ENCODE measurements at places on chromosomes 2 and 18.

DNA sequence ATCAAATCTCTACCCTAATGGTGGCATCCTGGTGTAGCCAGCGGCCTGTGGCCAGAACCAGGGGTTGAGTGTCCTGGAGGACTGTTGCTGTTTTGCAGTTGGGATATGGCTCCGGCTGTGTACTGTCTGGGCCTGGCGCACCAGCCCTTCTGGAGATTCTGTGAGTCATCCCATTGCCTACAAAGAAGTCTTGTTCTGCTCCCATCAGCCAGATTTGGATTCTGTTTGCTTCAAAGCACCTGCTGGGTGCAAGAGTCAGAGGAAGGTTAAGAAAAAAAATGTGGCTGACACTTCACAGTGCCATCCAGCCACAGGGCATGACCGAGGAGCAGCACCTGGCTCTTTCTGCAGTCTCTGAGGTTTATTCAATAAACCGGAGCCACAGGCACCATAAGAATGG lies 41.0 kb upstream of the ASAP2 start:
- DNase-seq: no peak

DNA sequence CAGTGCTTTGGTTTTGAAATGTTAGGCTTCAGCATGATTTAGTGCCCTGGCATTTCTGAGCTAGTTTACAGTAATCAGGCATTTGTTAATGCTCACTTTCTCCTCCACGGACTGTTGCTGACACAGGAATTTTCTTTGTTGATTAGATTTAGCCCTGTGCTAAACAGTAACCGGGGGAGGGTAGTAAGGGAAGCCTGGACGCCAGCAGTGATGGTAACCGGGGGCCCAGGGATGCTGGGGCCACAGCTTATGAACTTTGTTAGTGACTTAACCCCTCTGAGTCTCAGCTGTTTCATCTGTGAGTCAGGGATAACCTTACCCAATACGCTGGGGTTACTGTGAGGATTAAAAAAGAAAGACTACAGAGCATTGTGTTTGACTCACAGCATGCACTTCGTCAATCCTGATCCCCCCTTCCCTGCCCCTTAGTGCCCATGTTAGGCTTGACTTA lies 33.5 kb downstream of the KLHL29 start:
- no peak for DNase-seq

DNA sequence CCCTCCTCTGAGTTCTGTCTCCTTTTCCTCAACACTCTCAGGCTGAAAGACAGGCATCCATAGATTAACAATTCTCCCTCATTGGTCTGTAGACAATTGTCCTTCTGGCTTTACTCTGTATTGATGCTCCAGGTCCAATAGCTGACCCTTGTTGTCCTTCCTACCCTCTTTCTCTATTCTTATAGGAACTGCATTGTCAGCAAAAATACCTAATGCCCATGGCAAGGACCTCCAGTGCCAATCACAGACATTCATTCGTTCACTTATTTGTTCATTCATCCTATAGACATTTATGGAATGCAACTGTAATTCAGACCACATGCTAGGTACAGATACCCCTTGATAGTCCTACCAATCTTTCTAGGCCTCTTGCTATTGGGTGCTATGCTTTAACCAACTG lies 69.8 kb upstream of the DTNA start:
- no peak for DNase-seq

- no peak for DNase-seq
Measured at GRCh38 chr2:45912109-45912508, 260.6 kb downstream of the PRKCE start.

DNA sequence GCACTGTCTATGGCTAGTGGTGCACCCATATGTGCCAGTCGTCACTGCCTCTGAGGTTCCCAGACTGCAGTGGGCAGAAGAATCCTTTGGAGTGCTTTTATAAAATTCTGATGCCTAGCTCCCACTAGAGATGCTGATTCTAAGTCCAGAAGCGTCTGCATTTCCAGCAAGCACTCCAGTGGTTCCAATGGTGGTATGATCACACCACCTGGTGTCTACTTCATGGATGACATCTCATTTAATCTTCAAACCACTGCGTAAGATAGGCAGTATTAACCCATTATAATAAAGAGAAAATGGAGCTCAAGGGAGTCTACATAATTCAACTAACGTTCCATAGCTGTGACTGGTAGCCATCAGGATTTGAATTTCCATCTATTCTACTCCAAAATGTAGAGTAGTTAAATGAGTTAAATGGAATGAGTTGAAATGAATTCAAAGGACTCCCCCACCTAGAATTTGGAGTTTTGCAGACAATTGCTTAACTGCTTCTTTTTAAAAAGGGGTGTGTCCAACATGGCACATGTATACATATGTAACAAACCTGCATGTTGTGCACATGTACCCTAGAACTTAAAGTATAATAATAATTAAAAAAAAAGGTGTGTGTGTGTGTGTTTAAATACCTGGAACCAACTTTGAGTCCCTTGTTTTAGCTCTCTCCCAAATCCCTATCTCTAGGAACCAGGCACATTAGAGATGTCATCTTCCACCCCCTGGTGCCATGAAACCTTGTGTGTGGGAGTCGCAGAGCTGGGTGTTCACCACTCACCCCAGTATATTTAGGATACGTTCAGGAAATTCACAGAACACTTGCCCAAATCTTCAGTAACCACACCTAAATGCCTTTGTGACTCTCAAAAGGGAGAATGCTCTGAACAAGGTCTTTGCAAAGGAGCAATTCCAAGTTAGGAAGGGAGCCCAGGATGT lies 14.1 kb downstream of the LAMA3 start:
- DNase-seq: peak; percentile 72

GRCh38 chr2:134449157-134449556 lies 195.3 kb downstream of the MGAT5 start:
- DNase-seq: no peak

GRCh38 chr2:207934720-207935119 lies 90.6 kb downstream of the PLEKHM3 start:
- no peak for DNase-seq

DNA sequence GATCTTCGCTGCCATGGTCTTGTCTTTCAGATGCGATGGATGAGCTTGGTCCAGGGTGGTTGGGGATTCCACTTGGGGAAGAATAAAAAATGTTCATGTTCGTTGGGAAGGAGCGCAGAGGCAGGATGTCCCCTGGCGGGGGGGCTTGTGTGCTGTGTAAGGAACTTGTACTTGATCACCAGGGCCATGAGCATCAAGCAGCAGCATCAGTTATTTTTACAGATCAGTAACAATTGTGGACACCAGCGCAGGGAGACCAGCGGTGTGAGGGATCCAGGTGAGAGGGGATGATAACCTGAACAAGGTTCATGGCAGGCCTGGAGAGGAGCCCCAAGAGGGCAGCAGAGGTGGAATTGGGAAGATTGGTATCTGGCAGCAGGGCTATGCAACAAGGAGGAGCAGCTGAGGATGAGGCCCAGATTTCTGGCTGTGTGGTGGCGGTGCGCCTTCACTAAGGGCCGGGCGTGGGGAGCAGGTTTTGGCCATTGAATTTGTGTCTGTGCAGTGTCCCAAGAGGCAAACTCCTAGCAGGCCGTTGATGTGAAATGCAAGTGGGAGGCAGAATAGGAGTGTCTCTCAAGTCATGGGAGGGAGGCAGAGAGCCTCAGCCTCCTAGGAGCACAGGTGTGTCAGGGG lies 3.9 kb downstream of the CNNM3 start:
- no peak for DNase-seq

DNA sequence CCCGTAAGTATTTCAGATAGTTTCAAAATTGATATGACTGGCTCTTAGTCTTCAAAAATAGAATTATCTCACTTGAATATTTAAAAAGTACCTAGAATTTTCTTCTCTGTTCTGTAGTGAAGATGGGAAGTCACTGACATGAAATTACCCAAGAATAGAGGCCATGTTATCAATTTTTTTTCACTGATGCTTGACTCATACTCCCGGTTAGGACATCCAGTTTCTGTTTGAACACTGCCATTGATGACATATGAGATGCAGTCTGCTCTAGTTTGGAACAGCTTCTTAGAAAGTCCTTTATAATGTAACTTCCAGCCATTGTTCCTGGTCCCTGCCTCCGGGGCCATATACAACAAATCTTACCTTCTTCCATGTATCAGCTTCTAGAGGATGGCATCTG lies 26.0 kb downstream of the MAP3K20 start:
- DNase-seq: no peak

Measured in KBM-7 (cell line).